ENCODE measurements at places on chromosomes 12 and 14.

DNA sequence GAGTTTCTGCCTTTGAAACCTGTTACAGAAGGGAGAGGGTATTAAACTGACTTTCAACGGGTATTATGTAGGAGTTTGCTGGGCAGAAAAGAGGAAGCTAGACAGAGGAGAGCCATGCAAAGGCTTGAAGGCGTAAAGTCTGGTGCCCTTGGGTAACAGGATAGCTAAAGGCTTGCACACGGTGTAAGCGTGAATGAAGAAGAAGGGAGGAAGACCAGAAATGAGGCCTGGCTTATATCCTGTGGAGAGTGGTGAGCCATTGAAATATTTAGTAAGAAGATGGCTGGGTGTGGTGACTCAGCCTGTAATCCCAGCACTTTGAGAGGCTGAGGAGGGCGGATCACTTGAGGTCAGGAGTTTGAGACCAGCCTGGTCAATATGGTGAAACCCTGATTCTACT, 22.6 kb downstream of the SUDS3 start:
- no peak for DNase-seq

GRCh38 chr12:64670919-64671639, 60.8 kb downstream of the RASSF3 start:
- peak; percentile 71 for DNase-seq

GRCh38 chr14:51879170-51879569, 18.8 kb downstream of the GNG2 start:
- no peak for DNase-seq

DNA sequence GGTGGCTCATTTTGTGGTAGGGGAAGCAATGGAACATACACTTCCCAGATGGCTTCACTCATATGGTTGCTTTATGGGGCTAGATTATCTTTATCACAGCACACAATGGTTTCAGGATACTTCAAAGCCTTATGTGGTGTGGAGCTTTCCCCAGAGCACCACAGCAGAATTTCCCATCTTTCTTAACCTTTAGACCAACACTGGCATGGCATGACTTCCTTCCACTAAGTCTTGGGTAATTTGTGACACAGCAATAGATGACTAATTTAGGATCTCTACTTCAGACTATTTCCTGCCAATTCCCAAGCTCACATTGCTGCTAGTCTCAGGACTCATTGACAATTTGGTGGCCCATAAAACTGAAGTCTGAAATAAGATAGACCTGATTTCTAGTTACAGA, 36.9 kb upstream of the DCN start:
- no peak for DNase-seq

- DNase-seq: no peak
Observed at GRCh38 chr14:54349713-54350112, 47.1 kb upstream of the CDKN3 start.

DNA sequence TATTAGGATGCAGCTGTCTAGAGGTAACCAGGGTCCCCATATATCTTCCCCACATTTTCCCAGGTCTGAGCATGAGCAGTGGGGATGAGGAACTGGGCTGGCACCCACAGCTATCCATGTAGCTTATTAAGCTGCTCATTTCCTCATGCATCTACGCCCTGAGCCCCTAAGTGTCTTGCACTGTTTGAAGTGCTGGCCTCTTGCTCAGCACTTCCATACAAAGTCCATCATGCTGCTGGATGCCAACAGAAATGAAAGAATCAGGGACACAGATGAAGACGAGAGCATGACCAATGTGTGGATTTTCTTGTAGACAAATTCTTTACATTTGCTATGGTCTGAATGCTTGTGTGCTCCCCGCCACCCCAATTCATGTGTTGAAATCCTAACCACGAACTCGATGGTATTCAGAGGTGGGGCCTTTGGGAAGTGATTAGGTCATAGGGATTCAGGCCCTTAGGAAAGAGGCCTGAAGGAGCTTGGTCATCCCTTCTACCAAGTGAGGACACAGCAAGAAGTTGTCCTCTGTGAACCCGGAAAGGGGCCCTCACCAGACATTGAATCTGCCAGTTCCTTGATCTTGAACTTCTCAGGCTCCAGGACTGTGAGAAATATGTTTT, 54.5 kb downstream of the C12orf75 start:
- DNase-seq: no peak

GRCh38 chr12:12663644-12664294, 32.2 kb downstream of the GPR19 start:
- no peak for DNase-seq

- no peak for DNase-seq
Observed at GRCh38 chr14:99055816-99056215, 216.2 kb downstream of the BCL11B start.

DNA sequence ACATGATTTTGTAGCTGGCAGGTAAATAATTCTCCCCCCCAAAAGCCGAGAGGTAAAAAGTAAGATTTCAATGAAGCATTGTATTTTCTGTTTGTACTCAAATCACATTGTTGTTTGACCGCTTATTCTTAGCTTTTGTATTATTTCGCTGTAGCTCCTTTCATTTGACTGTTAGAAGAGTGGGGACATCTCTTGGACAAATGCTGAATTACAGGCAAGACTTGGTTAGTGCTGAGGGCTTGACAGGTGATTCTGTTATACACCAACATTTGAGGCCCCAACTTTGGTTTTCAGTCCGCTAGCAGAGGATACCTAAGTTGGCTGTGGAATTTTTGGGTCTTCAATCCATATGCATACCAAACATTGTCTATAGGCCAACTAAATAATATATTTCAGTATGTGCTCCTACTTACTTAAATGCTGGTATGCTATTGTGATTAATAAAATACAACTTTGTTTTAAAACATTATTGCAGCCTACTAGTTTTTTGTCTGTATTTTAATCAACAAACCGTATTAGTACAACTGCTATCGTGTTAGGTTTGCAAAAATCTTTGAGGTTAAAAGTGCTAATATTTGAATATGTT, 102.2 kb downstream of the ERC1 start:
- DNase-seq: peak; percentile 49

DNA sequence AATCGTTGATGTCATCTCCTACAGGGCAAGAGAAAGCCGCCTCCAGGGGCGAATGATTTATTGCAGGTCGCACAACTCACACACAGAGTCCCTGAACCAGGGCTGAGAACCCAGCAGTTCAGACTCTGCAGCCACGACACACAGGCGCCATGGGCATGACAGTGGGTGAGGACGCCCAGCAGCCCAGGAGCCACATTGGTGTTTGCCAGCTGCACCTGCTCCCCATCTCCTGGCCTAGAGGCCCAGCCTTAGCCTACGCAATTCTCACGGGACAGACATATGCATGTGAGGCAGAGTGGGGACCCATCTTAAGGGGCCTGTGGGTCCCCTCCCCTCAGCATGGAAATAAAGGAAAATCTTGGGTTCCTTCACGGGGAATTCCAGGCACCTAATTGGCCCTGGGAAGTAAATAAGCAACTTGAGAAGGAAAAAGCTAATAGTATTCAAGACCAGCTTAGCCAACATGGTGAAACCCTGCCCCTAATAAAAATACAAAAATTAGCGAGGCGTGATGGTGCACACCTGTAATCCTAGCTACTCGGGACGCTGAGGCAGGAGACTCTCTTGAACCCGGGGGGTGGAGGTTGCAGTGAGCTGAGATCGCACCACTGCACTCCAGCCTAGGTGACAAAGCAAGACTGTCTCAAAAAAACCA, 69.3 kb downstream of the RIMBP2 start:
- DNase-seq: no peak

GRCh38 chr12:79597910-79598309, 92.9 kb downstream of the PAWR start:
- no peak for DNase-seq

GRCh38 chr14:99687284-99688209, 3.4 kb downstream of the CYP46A1 start:
- DNase-seq: peak; percentile 77

DNA sequence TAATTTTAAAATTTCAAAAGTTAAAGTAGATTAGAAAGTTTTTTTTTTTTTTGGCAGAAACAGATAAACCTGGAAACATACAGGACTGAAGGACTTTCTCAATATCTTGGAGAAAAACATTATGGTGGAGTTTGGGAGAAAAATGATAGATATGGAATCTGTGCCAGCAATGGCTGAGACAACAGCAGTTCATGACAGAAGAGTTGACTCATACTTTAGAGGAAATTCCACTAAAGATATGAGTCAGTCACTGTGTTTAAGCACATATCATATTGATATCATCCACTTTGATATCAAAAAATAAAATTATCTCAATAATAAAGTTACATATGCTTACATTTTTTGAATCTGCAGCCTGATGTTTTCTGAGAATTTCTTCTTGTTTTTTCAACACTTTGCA, 193.9 kb upstream of the OR4E1 start:
- no peak for DNase-seq

DNA sequence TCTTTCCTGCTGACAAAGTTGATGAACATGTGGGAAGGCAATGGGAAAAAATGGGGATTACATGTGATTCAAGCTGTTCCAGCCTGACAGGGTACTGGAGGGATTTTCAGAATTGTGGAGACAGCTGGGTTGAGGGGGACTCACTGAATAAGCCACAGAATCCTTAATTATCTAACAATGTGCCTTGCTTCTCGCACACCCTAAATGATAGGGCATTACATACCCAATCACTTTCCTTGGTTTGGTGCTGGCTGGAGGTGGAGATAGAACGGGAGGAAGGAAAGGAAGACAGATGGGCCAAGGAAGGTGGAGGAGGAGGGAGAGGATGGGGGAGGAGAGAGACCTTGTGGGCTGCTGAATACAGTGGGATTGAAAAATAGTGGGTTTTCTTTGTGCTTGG, 20.7 kb downstream of the PELI2 start:
- no peak for DNase-seq

DNA sequence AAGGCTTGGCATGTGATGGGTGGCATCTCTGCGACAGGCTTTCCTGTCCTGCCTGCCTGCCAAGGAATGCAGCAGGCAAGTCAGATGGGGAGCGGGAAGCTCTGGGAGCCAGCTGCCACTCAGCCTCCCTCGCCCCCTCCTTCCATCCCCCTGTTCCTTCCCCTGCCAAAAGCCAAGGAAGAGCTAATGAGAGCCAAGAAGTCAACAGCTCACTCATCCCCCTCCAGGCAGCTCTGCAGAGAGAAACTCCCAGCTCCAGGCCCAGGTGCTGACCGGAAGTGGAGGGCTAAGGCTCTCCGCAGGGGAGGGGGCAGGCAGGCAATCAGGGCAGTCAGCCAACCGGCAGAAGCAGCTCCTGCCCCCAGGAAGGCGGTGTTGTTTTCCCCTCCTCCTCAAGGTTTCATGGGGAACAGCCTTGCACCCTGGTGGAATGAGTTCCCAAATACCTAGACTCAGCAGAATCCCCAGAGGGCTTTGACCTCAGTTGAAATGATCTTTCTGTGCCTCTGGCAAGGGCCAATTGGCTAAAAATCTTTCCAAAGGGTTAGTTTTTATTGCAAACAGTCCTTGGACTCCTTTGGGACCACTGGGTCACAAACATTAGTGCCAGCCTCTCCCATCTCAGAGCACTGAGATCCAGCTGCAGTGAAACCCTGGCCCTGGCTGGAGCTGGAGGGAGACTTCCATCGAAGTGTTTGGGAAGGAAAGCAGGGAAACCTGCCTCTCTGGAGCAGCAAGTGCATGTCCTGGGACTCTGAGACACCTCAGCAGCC, 349.1 kb downstream of the DPF3 start:
- DNase-seq: peak; percentile 84

DNA sequence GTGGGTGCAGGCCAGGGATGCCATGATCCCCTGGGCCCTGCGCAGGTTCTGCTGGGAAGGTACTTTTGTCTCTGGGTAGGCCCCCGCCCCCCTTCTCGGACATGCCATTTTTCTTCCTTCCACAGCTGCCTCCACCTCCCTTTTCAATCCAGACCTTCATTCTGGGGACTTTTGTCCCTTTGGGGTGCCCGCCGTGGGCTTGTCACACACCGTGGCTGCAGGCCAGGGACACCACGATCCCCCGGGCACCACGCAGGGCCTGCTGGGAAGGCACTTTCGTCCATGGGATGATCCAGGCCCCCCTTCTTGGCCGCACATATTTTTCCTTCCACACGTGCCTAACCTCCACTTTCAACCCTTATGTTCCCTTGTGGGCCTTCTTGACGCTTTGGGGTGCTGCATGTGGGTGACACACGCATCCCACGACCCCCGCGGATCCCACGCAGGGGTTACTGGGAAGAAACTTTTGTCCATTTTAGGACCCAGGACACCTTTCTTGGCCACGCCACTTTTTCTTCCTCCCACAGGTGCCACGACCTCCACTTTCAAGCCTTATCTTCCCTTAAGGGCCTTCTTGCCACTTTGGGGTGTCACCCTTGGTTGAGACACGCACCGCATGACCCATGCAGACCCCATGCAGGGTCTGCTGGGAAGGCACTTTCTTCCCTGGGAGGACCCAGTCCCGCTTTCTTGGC, 272.5 kb downstream of the ALG10 start:
- no peak for DNase-seq

- DNase-seq: no peak
Observed at GRCh38 chr12:6850796-6851152, 312 bp downstream of the CDCA3 start.

DNA sequence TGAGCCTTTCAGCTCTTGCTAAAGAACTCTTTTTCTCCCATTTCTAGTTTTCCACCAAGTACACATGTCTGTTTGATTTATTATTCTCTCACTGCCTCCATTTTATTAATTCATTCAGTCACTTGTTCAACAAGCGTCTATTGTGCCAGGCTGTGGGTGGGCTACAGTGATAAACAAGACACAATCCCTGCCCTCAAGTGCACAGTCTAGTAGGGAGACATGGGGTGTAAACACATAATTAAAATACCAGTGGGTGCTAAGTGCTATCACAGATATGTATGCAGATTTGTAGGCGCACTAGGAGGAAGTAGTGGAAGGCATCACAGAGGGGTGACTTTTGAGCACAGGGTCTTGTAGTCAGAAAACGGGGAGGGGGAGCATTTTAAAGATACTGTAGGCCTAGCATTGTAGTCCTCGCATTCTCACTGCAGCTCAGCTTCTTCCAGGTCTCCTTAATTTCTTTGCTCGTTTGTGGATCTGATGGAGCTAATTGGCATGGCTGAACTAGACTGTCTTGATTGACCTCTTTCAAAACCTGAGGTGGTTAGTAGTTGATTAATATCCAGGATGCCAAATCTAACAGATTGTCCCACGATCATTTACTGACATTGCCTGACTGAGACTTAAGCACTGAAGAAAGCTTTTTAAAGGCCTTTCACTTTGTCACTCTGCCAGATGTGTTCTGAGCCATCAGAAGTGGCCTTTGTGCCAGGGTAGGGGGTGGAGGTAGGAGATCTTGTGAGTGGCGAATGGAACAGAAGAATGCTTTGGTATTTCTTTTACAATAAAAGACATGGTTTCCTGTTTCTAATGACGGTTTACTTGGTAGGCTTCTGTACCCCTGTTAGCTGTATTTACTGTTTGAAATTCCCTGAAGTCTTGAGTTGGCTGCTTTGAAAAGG, 116.9 kb downstream of the DIP2B start:
- no peak for DNase-seq

- DNase-seq: no peak
Observed at GRCh38 chr14:36028218-36028617, 148.3 kb downstream of the PTCSC3 start.

DNA sequence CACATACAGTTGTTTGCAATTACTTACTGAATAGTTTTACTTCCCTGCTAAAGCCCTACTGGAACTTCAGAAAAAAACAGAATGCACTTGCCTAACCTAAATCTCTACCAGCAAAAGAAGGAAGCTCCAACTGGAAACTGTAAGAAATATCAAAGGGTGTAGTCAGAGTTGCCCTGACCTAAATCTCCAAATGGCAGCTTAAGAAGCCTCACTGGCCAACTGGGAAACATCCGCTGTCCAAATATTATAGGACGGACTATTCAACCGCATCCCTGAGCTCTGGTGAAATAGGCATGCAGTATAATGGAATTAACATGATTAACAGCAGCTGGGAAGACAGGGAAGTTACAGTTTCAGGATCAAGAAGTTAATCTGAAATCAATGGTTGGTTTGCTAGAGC, 24.3 kb downstream of the ANAPC7 start:
- no peak for DNase-seq
